ENCODE measurements at places on chromosomes 6 and 20.

- ATAC-seq = peak; percentile 85
Measured at GRCh38 chr6:132070356-132070755, 119.2 kb upstream of the CCN2 start.

DNA sequence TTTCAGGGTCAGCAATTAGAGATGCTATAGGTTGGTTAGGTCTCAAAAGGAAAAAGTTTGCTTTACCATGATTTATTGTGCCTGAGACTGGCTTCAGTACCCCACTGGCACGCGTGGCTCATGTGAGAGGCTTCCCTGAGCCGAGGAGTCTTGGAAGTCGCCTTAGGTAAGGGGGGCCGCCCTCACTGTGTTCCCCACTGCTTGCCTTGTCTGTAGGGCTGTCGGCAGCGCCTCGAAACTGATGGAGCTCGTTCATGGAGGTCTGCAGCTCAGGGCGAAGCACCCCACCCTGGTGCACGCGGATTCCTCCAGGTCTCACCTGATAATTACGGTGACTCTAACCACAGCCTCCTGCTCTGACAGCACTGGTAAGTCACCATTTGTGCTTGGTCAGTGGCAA, 39.2 kb downstream of the FRMD1 start:
- no peak for ATAC-seq

GRCh38 chr20:57397693-57398108, 6.5 kb downstream of the RBM38 start:
- ATAC-seq = no peak

GRCh38 chr6:15439410-15440025, 193.6 kb downstream of the JARID2 start:
- no peak for ATAC-seq

DNA sequence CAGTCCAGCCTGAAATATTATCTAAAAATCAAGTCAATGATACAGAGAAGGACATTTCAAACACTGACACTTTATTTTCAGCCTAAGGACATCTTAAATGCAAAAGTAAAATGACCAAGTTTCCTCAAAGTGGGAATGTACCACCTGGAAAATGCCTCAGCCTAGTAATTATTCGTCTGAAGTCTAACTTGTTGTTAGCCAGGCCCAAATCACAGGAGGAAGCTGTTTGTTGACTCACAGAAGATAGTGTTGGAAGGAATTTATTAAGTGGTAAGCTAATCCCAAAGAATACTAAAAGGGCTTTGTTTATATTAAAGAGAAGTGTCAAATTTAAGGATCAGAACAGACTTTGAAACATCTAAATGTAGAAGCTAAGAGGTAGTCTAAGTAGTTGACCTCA, 2.5 kb downstream of the PDE7B start:
- no peak for ATAC-seq

GRCh38 chr6:132698608-132699007, 15.2 kb downstream of the VNN1 start:
- ATAC-seq = no peak

DNA sequence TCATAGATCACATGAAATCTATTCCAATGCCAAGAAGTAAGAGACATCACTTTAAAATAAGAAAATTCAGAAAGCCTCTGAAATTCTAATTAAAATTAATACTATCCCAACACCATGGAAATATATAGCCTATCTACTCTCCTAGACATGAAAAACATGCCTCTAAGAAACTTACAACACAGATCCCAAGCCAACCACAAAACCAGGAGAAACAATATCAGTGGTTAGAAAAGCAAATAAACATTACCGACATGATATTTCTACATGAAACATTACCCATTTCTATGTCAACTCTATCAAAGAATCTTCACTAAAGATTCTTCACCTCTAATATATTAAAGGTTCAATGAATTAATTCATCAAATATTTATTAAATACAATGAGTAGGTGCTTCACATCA, 4.8 kb downstream of the EPB41L2 start:
- no peak for ATAC-seq

GRCh38 chr20:59782986-59783640, 150.3 kb downstream of the SYCP2 start:
- ATAC-seq = peak; percentile 90

GRCh38 chr6:151784441-151785214, 22.9 kb upstream of the ESR1 start:
- no peak for ATAC-seq

DNA sequence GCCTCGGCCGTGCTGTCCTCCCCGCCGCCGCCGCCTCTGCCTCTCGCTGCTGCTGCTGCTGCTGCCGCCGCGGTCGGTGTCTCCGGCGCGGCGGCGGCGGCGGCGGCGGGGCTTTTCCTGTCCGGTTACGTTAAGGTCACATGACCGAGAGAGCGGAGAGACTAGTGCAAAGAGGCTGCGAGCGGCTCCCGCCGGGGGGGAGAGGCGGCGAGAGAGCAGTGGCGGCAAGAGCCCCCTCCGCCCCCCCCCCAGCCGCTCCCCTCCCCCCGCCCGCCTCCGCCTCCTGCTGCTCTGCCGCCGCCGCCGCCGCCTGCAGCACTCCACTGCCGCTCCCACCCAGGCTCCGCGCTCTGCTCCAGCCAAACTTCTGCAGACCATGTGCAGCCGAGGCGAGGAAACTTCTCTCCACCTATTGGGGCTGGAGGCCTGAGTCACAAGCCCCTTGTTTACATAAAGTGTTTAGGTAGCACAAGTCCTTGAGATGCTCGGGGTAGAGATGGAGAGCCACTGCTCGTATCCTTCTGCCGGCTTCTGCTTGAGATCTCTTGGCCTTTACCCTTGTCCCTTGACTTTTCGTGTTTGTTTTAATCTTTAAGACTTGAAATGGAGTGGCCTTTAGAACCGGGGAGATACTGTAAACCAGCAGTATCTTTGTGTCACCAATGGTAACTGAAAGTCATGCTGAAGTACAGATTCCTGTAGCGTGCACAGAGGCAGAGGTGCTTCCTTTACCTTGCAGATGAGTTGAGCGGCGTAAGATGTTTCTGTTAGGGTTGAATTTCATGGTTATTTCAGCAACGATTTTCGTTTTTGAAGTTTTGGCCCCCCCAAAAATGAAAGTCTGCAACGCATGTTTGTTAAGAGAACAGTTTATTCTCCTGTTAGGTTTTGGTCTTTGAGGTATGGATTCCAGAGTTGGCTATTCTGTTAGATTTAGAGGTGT, at the start of gene ZBTB2:
TSS of gene ZBTB2 (minus strand) at position 89 of the 943 bp plus-strand sequence. CDS start 17,922 bp downstream, outside the sequence.
- ATAC-seq = peak; percentile 27

DNA sequence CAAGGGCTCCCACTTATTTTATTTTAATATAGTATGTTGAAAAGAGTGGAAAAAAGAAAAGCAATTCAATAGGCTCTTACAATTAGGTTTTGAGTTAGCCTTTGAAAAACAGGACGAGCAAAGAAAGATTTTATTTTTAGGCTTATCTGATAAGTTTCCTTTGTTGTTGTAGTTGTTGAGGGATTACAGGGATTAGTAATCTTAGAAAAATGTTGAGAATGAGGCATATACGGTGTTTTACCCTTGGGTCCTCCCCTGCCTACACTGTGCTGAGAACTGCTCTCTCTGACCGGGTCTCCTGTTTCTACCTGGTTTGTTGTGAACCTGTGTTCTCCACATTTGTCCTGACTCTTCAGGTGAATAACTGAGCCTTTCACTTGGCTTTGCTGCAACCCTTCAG, 16.7 kb downstream of the TRAPPC3L start:
- ATAC-seq = no peak

DNA sequence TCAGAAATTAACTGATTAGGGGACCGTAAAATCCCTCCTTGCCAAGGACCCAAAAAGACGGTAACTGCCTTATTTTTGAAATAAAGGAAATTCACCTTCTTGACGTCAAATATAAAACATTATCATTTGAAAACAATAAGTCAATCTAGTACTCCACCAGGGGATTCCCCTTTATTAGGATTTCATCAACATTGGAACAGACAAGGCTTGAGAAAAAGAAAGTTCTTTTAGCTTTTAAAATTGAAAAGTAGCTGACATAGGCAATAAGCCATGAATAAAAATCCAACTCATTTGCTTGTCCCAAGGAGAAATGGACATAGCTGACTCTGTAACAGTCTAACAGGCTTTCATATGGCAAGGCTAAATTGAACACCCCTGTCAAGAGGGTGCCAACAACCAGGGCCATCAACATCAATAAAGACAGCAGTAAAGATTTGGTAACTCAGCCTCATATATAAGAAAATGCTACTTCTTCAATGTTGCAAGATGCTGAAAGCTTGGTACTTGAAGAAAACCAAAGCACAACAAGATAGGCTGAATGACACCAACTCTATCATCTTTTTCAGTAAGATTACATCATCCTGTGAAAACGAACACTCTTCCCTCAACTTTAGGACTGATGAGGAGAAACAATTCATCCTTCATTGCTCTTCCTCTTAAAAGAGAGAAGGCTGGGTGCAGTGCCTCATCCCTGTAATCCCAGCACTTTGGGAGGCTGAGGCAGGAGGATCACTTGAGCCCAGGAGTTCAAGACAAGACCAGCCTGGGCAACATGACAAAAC, 121.0 kb upstream of the PRDM1 start:
- ATAC-seq = no peak

- ATAC-seq = no peak
Measured at GRCh38 chr6:22023937-22024336, 272.9 kb downstream of the PRL start.

GRCh38 chr6:113755449-113756289, 101.5 kb upstream of the MARCKS start:
- no peak for ATAC-seq

GRCh38 chr20:9401371-9401770, 113.0 kb upstream of the LAMP5 start:
- ATAC-seq = no peak

DNA sequence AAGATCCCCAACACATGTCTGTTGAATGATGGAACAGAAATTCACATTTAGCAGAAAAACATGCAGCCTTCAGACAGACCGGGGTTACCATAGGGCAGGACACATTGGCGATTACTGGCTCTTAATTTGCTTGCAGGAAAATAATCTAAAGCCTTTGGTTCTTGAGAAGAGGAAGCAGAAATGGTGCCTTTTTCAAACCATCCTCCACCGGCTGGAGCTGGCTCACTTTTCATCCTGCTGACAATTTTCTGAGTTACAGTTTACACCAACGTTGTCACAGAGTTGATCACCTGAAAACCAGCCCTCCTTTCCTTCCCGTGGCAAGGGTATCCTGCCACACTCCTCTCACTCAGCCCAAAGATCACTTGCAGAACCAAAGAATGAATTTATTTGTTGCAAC, 32.6 kb downstream of the SF3B5 start:
- no peak for ATAC-seq

DNA sequence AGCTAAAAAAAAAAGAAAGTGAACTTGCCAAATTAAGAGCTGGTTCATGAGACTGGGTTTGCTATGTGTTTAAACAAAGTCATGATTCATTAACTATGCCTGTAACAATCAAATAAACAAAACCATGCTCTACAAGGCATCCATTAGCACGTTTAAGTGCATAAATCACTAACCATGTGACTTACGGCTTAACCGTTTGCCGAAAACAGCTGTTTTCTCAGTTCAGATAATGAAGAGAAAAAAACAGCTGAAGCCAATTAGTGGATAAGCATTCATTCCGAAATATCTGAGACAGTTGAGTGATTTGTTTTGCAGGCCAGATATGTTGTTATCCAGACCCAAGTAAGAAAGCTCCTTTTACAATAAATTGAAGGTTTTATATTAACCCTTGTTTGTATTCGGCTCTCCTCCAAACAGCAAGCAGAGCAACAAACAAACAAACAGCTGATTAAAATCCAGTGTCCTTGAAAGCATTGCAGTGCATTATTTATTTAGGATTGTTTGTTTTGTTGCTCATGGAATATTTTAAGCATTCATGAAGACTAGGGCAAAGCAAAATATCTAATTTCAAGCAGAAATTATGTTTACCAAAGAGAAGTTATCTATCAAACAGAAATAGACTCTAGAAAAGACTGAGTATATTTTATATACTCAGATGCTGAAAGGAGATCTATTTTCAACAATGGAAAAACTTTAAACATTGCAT, 343.5 kb downstream of the RFPL4B start:
- ATAC-seq = peak; percentile 61

DNA sequence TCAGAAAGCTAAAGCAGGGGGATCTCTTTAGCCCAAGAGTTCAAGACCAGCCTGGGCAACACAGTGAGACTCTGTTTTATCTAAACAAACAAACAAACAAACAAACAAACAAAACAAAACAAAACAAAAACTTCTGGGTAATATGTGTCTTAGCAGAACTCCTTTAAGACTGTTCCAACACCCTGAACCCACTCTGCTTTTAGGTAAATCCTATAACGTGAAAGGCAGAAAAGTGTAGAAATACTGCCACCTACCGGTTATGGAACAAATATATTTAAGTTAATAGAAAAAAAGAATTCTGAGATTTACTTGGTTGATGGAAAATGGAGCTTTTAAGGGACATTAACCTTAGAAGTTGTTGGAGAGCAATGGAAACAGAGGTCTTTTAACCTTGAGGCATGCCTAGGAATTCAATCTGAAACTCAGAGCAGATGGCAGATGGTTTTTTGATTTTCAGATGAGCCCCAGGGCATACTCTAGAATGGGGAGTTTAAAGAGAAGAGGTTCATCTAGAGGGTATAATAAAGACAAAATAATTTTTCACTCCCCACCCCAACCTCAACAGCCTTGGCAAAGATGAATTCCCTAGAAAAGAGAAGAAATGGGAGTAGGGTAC, 38.5 kb downstream of the SOD2 start:
- ATAC-seq = no peak

GRCh38 chr6:44776344-44776743, 388.8 kb downstream of the CDC5L start:
- ATAC-seq = no peak

GRCh38 chr20:22703843-22704242, 119.5 kb upstream of the FOXA2 start:
- ATAC-seq = no peak

GRCh38 chr6:30915591-30915946, 1.5 kb downstream of the VARS2 start:
- ATAC-seq = peak; percentile 4

- ATAC-seq = no peak
Measured at GRCh38 chr6:132526461-132526860, 11.6 kb upstream of the TAAR9 start.

DNA sequence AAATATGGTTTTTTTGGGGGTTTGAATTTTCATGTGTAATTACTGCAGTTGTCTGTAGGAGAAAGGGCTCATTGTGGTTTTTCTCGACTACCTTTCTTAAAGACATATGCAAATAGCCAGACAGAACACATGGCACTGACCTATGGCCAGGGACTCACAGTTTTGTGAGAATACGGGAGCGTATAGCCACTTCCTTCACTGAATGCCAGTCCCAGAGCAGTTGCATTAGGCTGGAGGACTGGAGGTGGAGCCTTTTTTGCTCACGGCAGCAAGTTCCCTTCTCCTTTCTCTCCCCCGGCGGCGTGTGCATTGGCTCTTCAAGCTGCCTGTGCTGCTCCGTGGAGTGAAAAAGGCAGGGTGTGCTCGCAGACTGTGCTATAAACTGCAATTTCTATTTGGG, 114.9 kb downstream of the AKAP7 start:
- ATAC-seq = peak; percentile 95

All from motor neuron (in vitro differentiated cells).